Left forelimb (tissue), 1 donor: ENCODE measurements at places on chromosomes 5 and 9.

GRCh38 chr9:27671636-27672035, 98.4 kb upstream of the C9orf72 start:
- DNase-seq = no peak

GRCh38 chr5:35058374-35058788, 10.6 kb upstream of the AGXT2 start:
- DNase-seq = no peak

DNA sequence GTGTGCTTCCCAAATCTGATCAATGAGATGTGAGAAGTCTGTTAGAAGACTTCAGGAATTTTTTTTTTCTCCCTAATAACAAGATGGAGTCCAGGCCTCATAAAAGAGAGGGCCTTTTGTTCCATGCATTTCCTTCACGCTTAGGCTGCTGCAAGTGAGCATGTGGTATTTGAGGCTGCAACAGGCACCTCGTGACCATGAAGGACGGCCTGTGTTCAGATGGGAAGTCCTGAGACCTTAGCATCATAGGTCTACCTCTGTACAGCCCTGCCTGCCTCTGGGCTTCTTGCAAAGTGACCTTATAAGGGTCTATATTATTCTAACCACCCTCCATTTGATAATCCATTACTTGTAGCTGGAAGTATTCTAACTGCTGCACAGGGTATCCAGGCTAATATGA, 86.6 kb downstream of the BOD1 start:
- DNase-seq = no peak

DNA sequence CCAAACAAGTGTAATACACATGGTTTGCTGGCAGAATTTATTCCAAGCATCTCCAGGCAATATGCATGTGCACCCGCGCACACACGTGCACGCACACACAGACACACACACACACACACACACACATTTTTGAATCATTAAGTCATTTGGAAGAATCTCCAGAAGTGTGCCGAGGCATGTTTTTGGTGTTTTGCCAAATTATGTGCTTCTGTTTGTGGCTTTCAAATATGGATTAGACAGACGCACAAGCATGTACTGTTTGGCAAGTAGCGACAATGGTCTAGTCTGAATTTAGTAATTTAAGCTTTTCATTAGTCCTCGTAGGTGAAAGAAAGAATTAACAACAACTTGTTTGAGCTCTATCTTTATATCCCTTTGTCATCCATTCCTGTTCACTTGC, 36.7 kb downstream of the NFIB start:
- DNase-seq = no peak

- DNase-seq = peak; percentile 89
Observed at GRCh38 chr5:127290019-127290945, at the start of gene MEGF10. TSS of gene MEGF10 (plus strand) at chr5:127290796. CDS start at chr5:127331309, 40,513 bp downstream.

- DNase-seq = no peak
Observed at GRCh38 chr9:4382722-4383317, 83.0 kb upstream of the GLIS3 start.

DNA sequence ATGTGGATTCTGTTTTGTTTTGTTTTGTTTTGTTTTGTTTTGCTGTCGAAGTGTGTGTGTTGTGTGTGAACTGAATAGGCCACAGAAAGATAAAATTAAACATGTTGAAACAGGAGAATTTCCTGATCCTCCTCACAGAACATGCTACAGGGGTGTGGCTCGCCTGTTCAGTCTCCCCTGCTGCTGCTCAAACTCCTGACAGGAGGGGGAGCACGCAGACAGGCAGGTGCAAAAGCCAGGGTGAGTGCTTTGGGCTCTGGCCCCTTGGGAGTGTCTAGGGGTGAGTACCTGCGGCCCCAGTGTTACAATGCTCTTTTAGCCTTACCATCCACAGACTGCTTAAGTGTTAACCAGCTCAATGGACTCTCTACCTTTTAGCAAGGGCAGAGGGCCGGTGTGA, 473.5 kb downstream of the MAT2B start:
- DNase-seq = no peak

DNA sequence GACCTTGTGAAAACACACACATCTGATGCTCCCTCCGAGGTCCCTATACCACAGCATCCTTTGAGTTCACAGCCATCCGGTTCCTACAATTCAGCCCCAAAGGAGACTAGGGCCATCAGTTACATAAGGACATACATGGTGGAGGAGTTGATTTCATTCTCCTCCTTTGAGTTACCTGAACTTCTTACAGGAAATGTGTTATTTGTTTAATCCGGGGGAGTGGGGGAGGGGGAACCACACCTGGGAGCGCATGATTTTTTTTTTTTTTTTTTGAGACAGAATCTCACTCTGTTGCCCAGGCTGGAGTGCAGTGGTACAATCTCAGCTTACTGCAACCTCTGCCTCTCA, 30.7 kb downstream of the SEMA4D start:
- no peak for DNase-seq

- DNase-seq = no peak
Observed at GRCh38 chr5:11182441-11183080, 421.5 kb upstream of the DAP start.

- DNase-seq = no peak
Observed at GRCh38 chr9:127927988-127928675, 2.4 kb downstream of the PIP5KL1 start.

DNA sequence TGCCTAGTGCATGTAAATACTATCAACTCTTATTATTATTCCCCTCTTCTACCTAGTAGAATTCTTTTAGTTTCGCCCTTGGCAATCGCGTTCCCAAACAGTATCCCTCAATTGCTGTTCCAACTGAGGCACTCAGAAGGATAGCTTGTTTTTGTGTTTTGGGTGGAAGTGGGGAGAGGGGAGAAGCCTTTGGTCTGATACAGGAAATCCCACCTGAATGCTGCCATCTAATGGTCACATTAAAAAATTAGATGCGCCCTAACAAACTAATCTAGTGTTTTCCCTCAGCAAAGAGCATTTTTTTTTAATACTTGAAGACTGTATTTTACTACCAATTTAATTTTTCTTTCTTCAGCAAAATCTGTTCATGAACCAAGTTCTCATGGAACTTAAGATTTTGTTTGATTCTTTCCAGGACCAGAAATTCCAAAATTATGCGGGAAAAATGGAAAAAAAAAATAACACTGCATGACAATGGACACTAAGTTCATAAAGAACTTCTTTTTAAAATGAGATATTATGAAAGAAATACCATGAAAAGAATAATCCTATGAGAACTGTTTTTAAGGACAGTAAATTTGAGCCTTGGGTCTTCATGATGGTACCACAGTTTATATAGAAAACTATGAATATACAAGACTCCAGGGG, 22.2 kb upstream of the GLDC start:
- no peak for DNase-seq

DNA sequence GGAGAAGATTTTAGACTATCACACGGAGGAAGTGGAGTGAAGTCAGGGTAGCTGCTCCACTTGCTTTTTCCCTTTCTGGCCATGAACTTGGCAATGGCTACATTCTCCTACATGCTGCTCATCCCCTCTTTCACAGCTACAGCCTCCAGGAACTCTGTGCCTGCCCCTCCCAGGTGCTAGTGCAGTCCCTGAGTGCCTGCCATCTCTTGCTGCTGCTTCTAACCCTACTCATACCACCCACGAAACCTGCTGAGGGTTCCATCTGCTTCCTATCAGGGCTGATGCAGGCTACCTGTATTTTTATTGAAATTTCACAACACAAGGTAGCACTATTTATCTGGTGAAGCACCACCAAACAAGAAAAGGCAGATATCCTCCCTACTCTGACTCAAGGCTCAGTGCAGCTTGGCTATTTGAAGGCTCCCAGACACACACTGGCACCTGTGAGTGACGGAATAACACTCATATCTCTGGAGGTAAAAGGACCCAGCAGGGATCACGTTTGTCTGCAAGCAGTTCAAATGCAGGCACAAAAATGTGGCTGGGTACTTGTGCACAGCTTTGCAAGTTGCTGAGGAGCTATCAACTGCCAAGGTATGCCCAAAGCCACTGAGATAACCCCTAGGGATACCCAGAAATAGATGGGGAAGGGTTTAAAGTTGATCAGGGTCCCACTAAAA, 51.6 kb downstream of the MARCHF11 start:
- DNase-seq = no peak

DNA sequence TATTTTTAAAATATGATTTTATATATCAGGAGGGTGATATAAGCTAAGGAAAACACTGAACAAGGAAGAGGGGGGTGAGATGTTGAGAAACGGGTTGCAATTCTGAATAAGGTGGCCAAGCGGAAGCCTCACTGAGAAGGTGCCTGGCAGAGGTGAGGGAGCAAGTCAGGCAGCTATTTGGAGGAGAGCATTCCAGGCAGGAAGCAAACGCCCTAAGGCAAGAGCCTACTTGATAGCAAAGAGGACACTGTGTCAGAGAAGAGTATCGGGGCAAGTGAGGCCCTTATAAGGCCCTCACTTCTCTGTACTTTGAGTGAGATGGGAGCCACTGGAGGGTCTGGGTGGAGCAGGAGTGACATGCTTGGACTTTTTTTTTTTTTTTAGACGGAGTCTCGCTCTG, 8.0 kb upstream of the CTNNA1 start:
- DNase-seq = no peak

DNA sequence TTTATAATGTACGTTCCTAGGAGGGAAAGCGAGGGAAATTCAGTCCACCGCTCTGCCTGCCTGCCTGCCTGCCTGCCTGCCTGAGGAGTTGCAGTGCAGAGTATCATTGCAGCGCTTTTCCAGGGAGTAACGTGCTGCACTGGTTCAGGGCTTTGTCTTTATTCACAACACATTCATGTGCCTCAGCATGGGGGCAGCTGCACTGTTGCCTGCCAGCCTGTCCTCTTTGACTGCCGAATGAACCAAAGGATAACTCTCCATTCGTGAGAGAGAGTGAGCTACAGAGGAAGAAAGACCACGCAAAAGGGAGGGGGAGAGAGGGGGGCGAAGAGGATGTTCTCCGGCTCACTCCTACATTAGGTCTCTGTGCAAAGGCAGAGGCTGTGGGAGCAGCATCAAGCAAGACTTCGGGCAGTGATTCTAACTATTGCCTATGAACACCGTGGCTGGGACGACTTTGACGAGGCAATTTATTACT, 791.2 kb downstream of the MAT2B start:
- DNase-seq = peak; percentile 74

DNA sequence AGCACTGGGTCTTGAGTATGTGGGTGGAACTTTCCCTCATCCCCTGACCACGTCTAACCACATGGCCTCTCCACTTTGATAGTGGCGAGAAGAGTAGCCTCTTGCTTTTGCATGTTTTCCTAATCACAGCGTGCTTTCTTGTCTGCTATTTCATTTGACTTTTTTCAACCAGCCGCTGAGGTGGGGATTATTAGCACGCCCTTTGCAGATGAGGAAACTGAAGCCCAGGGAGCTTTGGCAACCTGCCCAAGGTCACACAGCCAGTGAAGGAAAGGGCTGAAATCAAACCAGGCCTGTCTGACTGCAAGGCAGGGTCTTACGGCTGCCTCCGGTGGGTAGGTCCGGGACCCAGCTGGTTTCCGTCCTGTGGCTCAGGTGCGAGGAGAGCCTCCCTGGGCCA, 106.5 kb upstream of the MSX2 start:
- no peak for DNase-seq

DNA sequence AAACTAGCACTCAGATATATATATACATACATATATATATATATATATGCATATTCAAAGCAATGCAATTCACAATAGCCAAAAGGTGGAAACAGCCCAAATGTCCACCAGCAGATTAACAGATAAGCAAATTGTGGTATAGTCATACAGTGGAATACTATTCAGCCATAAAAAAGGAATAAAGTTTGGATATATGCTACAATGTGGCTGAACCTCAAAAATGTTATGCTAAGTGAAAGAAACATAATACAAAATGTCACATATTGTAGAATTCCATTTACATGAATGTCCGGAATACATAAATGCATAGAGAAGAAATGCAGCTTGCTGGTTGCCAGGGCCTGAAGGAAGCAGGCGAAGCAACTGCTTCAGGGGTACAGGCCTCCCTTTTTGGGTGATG, 143.4 kb downstream of the ATPSCKMT start:
- no peak for DNase-seq

- peak; percentile 72 for DNase-seq
Observed at GRCh38 chr9:109817846-109818472, 38.0 kb downstream of the PALM2AKAP2 start.

GRCh38 chr9:101399643-101399970, 956 bp downstream of the ZNF189 start:
- DNase-seq = no peak

GRCh38 chr9:12812710-12813109, 37.9 kb downstream of the LURAP1L start:
- no peak for DNase-seq

DNA sequence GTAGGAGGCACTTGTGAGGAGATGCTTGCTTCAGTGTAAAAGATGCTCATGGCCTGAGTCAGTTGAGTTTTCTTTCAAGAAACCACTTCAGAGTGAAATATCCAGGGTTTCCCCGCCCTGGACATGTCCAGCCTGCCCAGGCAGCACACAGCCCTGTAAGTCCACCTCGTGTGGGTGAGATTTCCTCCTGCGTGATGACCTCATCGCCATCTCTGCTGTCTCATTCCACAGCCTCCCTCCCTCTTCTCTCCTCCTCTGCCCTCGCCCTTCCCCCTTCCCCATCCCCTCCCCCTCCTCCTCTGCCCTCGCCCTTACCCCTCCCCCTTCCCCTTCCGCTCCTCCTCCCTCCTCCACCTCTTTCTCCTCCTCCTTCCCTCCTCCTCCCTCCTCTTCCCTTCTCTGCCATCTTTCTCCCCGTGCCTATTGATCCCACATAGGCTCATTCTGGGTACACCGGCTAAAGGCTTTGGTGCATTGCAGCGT, 34.0 kb upstream of the NCS1 start:
- DNase-seq = no peak

GRCh38 chr9:75824816-75825568, 65.5 kb upstream of the PCSK5 start:
- no peak for DNase-seq

GRCh38 chr5:135061001-135061400, 27.0 kb upstream of the PITX1 start:
- DNase-seq = no peak

GRCh38 chr5:160616712-160617497, 195.2 kb downstream of the PTTG1 start:
- no peak for DNase-seq

DNA sequence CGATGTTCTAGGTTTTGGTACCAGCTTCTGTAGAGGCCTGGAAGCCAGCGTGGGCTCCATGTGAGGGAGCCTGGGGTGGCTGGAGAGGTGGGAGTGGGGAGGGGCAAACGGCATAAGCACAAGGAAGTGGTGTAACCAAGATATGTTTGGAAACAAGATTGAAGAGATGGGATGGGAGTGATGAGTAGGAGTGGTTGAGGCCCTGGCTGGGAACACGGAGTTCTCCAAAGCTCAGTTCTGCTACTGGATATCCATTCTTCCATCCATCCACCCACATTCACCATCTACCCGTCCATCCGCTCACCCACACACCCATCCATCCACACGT, 12.2 kb downstream of the TSPAN17 start:
- no peak for DNase-seq

DNA sequence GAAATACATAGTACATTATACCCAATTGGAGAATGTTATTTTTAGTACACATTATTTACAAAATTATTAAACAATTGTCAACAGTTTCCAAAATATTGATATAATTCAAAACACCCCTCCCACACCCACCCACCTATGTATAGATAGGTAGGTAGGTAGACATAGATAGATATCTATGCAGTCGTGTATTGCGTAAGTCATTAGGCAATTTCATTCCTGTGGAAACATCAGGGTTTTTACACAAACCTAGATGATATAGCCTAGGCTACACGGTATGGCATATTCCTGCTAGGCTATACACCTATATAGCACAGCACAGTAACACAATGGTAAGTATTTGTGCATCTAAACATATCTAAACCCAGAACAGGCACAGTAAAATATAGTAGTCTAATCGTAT, 377.3 kb downstream of the ANXA1 start:
- no peak for DNase-seq
